ENCODE measurements at places on chromosomes 13 and 19.

GRCh38 chr13:29577136-29578051 lies 18.1 kb downstream of the SLC7A1 start:
- DNase-seq: no peak

DNA sequence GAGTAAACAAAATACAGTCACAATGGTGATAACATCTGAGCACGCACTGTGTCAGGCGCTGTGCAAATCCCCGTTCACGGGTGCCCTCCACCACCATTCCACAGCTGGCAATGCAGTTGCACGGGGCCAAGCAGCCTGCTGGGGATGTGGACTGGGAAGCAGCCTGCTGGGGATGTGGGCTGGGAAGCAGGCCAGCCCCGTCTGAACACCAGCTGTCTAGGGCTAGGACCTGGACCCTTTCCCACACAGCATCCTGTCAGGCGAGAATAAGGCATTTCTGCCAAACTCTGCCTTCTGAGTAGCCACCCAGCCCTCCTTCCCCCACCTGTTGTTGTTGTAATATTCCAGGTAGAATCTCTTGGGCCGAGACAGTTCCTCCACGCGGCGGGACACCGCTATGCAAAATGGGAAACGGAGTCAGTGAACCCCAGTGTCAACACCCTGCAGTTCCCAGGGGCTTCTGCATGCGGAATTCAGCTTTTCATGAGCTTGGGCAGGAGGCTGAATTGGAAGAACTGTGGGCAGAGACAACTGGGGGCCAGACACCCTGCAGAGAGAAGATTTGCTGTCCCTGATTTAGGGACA lies 27.8 kb upstream of the MIER2 start:
- peak; percentile 89 for DNase-seq

- DNase-seq: no peak
Observed at GRCh38 chr13:110697842-110698241, 8.1 kb downstream of the CARS2 start.

DNA sequence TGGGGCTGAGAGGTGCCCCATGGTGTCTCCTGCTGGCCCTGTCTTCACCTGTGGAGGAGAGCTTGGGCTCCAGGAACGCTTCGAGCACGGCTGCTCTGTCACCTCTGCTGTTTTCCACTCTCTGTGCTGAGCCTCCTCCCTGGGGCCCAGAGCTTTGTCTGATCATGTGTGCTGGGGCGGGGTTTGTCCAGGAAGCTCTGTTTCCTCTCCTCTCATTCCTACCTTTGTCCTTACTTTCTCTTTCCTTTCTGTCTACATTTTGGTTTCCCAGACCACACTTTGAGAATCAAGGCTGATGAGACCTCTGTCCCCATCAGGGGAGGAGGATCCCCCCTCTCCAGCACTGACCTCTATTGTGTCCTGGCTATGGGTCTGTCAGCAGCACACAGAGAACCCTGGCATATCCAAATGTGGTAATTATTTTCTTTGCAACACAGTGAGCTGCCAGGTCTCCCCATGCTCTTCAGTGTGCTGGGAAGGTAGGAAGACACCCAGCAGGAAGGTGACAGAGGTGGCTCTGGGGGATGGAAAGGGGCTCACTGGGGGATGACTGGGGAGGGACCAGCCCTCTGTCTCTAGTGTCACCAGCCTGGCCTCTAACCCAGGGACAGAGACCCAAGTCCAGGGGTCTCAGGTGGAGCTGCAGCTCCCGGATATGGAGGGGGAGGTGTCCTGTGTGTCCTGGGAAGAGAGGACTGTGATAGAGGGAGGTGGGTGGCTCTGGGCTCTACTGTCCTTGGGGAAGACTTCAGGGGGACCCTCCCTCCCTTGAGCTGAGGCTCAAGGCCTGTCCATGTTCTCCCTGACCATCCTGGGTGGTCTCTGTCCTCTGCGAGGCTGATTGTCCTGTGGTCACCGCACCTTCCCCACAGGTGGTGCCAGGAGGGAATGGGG lies at the start of gene CEACAM1:
Gene CEACAM1 (minus strand): TSS at position 128 of the 894 bp plus-strand sequence. CDS start 107 bp downstream, at position 21.
- DNase-seq: peak; percentile 34

DNA sequence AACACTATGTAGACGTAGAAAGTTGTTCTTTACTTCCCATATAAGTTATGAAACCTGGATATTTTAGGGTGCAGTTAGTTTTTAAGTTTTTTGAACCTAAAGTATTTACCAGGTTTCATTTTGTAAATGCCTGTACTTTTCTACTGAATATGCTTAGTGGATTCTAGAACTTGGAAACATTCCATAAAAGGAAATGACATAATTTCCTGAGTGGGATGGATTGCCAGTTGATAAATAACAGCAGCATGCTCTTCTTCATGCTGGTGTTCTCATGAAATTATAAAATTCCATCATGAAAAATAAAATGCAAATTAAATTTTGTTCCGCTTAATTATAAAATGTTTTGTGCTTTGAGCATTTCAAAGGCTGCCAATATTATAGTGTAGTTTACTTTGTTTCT lies 362.2 kb upstream of the PCDH20 start:
- peak; percentile 3 for DNase-seq

DNA sequence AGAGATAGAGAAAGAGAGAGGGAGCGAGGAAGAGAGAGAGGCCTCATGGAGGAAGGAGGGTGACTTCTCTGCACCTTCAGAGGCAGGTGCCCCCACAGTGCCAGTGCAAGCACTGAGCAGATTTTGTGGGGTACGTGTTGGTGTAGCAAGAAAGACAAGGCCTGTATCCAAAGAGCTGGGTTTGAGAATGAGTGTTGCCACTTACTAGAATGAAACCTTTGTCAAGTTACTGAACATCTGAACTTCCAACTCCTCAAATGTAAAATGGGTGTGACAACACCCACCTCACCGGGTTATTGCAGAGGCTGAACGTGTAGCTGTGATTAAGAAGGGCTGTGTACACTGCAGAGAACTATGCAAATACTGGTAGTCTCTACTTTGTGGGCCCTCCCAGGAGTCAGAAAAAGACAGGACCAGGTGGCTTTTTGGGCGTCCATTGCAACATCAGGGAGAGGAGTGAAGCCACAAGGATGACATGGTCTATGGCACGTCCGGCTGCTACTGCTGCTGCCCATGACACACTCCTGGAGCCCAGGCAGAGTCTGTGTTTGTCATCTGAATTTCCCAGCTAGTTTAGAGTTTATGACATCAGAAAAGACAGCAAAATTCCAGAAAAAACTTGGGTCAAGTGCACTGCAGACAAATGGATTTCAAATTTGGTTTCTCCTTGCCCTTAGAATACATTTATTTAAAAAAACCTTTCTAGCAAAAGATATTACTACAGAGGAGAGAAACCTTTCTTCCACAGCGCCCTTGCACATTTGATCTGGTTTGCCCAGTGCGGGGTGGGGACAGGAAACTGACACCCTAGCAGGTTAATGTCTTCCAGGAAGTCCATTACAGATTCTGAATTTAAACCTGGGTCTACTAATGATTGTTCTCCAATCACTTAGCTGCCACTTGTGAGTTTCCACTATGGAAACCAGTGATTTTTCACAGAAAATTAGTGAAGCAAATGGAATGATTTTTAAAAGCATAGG lies 54.0 kb upstream of the ATP12A start:
- DNase-seq: no peak

- DNase-seq: no peak
Observed at GRCh38 chr19:1601613-1602064, 3.6 kb downstream of the UQCR11 start.

DNA sequence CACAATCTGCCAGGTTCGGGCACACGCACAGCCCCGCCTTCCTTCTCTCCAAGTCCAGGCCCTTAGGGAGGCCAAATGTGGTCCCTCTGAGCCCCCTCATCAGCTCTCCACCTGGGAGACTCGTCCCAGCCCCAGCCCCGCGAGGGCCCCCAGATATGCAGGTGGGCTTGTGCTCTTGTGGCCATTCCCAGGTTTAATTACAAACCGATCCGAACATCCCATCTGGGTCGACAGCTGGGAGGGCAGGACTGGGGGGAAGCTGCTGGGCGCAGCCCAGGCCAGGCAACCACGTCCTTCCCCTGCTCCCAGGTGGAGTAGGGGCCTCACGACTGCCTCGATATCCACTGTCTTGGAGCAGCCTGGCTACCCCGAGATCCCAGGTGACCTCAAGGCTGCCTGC lies 7.5 kb upstream of the C2CD4C start:
- DNase-seq: no peak

DNA sequence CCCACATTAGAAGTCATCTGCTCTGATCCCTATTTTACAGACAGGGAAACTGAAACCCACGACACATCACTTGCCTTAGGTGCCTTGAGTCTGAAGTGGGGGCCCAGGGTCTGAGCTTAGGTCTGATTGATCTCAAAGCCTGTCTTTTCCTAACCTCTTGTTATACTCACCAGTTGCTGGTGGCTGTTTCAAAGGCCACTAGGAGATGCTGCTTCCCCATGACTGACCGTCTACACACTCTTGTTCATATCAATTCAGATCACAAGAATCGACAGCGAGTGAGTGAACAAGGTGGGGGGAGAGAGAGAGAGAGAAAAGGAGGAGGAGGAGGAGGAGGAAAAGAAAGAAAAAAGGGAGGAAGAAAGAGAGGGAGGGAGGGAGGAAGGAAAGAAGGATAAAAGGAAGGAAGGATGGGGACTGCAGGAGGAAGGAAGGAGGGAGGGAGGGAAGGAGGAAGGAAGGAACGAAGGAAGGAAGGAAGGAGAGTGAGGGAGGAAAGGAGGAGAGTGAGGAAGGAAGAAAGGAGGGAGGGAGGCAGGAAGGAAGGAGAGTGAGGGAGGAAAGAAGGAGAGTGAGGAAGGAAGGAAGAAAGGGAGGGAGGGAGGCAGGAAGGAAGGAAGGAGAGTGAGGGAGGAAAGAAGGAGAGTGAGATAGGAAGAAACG lies 3.3 kb downstream of the OR10H1 start:
- DNase-seq: no peak

GRCh38 chr13:44334751-44335150 lies 38.9 kb upstream of the SERP2 start:
- DNase-seq: no peak
